ENCODE measurements at places on chromosomes 12 and 14.

DNA sequence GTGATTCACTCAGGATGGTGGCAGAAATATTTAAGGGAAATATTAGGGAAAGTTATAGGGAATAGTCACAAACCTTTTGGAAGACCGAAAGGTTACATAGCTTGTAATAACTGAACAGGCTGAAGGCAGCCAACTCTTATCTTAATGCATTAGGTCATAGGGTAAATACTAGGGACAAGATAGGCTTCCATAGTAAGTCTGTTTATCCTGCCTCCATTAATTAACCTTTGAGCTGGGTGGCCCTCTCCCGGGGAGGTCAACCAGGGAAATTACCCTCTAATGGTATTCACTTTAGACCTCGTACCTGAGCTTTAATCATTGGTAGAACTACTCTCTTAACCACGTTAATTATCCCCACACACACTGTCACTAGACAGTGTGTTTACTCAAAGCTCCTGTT lies 981.8 kb downstream of the SLC16A7 start:
- no peaks in the 10 kb centered on the region for H3K36me3 ChIP-seq
- DNase-seq = no peak
- H3K4me3 ChIP-seq = no peak overlapping the region
- no peak overlapping the region for H3K27ac ChIP-seq

GRCh38 chr14:81859046-81859445 lies 325.4 kb upstream of the SEL1L start:
- H3K27me3 ChIP-seq = no peaks in the 10 kb centered on the region
- no peaks in the 10 kb centered on the region for H3K4me1 ChIP-seq
- no peak overlapping the region for H3K27ac ChIP-seq
- H3K4me3 ChIP-seq = no peak overlapping the region

DNA sequence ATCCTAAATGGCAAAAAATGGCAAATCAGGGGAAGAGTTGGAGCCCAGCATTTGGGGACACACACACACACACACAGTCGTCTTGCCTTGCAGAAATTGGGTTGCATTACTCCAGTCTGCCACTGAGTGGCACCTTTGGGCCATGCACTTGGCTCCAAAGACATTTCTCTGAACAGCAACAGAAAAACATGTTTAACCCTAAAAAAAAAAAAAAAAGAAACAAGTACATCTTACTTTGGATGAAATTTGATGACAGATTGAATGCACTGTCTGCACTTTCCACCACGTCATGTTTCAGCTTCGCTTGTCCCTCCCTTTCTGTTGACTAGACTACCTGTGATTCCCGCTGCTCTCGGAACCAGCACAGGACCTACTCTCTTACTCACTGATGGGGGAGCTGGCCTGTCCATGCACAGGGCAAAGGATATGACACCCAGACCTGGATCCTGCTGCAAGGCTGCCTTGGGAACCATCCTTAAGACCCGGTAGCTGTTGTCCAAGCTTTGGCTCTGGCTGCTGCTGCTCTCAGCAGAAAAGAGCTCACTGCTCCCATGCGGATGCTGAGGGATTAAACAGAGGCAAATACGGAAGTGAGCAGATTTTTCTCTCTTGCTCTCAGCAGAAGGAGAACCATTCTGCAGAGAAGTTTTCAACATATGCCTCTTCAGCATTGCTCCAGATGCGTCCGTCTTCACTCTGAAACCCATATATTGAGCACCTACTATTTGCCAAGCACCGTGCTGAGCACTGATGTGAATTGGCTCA lies 376.8 kb downstream of the DPF3 start:
- no peak overlapping the region for H3K27ac ChIP-seq
- no peaks in the 10 kb centered on the region for H3K4me1 ChIP-seq
- no peak overlapping the region for H3K4me3 ChIP-seq
- H3K27me3 ChIP-seq = no peaks in the 10 kb centered on the region
- DNase-seq = peak; percentile 34

DNA sequence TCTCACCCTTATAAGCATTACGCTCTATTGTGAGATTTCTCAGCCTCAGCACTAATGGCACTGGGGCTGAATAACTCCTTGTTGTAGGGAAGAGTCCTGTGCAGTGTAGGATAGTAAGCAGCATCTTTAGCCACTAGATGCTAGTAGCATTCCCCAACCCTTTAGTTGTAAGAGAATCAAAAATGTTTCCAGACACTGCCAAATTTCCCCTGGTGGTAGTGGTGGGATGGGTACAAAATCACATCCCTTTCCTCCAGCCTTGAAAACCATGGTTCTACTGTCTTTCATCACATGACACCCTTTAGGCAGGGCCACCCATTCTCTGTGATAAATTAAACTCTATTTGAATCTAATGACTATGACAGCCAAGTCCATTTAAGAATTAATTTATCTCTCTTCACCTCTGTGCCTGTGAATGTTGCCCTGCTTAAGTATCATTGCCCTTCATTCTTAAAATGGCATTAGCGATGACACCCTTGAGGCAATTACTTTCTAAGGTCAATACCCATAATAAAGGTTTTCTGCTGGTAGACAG lies 199.4 kb downstream of the ANO4 start:
- no peak overlapping the region for H3K27ac ChIP-seq
- no peak for DNase-seq
- no peaks in the 10 kb centered on the region for H3K4me1 ChIP-seq
- H3K27me3 ChIP-seq = no peaks in the 10 kb centered on the region
- H3K36me3 ChIP-seq = no peaks in the 10 kb centered on the region

DNA sequence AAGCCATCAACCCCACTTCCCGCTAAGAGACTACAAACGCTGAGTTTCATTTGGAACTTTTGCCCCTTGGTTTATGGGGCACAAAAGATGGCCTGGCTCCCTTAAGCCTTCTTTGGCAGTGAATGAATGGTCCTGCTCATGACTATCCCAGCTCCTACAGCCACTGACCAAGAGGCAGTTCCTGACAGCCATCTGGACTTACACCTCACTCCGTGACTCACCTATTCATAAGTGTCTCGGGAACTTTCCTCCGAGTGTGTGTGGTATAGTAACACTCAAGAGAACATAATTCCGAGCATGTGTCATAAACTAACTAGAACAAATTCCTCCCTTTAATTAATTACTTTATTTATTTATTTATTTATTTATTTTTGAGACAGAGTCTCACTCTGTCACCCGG lies 51.9 kb upstream of the NUDT4 start:
- no peak for DNase-seq
- no peaks in the 10 kb centered on the region for H3K27me3 ChIP-seq
- no peaks in the 10 kb centered on the region for H3K36me3 ChIP-seq
- no peak overlapping the region for H3K27ac ChIP-seq

- H3K36me3 ChIP-seq = no peaks in the 10 kb centered on the region
- no peaks in the 10 kb centered on the region for H3K27me3 ChIP-seq
- H3K4me1 ChIP-seq = no peaks in the 10 kb centered on the region
- no peak overlapping the region for H3K27ac ChIP-seq
- H3K4me3 ChIP-seq = no peak overlapping the region
Observed at GRCh38 chr14:41072776-41073175, 533.9 kb upstream of the LRFN5 start.
